ENCODE measurements at places on chromosomes 2 and 18.

DNA sequence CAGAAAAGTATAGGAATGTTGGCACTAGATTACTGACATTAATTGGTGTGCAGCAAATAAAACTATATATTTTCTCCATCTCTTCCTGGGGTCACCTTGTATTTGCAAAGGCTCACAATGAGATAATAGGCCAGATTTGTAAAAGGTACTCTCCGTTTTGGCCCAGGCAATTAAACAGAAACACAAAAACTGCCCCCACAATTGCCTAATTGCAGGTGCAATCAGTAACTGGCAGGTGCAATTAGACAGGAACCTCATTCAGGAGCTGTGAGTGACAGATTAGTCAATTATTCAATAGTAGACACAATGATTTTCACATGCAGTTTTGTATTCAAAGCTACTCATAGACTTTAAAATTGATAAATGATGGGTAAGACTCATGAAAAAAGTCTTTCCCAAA, 451.4 kb upstream of the ID2 start:
- DNase-seq: no peak

DNA sequence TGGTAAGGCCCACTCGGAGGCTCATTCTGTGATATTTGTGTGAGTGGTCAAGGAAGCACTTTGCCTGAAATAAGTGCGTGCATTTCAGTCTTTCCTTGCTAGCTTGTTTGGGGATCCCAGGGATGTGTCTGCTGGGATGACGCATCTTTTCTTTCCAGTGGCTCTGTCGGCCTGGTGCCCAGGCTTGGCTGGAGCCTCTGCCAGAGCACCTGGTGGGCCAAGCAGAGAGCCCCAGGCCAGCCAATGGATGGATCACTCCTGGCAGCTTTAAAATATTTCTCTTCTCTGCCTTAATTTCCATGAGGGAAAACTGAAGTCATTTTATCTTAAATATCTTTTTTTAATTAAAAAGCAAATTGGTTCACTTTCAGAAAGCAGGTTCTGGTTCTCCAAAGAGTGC, 501.8 kb upstream of the HS6ST1 start:
- no peak for DNase-seq

DNA sequence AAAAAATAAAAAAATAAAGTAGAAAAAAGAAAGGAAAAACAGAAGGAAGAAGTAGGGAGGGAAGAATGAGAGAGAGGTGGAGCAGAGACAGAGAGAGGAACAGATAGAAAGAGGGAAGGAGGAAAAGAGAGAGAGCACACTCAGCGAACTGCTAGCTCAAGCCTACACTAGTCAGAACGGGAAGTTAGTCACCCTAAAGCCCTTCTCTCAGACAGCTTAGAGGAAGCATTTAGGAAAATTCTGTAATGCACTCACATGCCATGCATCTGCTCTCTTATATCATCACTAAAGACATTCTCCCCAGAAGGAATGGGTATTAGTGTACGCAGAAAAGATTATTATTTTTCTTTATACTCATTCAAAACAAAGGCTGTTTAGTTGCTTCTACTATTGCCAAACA, 68.1 kb upstream of the SULT1C3 start:
- no peak for DNase-seq

DNA sequence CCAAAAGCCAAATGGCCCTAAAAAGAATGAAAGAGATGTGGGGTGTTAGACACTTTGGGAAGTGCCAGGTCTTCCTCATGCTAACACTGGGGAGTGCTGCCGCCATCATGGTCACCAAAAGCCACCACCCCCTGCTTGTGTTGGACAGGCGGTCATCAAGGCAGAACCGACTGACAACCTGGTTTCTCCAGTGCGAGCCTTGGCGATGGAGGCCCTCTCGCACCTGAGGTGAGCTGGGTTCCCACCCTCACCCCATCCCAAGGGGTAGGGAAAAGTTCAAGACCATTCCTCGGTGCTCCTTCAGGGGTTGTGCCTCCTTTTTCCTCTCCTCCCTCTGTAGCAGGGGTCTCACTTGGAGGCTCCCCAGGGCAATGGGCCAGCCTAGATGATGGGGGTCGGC, 33.6 kb downstream of the MROH2A start:
- no peak for DNase-seq

- no peak for DNase-seq
These were observed 69.7 kb downstream of the DCC start for GRCh38 chr18:52409727-52410126.

DNA sequence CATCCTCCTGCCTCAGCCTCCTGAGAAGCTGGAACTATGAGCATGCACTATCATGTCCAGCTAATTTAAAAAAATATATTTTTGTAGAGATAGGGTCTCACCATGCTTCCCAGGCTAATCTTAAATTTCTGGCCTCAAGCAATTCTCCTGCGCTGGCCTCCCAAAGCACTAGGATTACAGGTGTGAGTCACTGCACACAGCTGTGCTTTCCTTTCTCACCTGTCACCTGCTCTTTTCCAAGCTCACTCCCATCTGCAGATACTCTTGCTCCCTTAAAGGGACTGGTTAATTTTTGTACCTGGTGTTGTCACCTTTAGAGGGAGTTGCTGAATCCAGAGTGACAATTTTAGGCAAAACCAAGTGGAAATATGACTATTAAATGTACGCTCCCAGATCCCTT, 178.2 kb downstream of the LOXHD1 start:
- no peak for DNase-seq

DNA sequence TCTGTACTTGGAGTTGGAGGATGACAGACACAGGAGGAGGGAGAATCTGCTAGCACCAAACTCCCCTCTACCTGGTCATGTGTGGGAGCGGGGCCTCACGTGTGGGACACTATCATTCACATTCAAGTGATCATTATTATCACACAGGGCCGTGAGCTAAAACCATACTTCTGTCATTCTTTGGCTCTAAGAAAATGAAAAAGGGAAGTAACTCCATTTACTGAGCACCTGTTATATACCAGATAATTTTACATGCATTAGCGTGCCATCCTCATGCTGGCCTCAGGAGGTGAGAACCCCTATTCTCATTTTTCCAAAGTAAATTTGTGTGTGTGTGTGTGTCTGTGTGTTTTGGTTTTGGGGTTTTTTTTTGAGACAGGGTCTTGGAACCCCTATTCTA, 150.1 kb downstream of the GLI2 start:
- DNase-seq: no peak

Data from stromal cell of bone marrow (primary cell).